Activated naive CD8-positive, alpha-beta T cell treated with anti-CD3 and anti-CD28 coated beads for 36 hours (primary cell): ENCODE measurements at places on chromosomes 11 and 22. TPM values are rescaled to one million over a fixed set of nuclear protein-coding genes. Genes with fewer than 3 reads are reported as not detected.
A peak's percentile ranks its signal among the peaks of the same experiment; 100 is the strongest.

- H3K36me3 ChIP-seq = no peaks in the 10 kb centered on the region
- DNase-seq = no peak
- peaks cover 3% of the 10 kb centered on the region for H3K4me1 ChIP-seq
- no peaks in the 10 kb centered on the region for H3K27me3 ChIP-seq
These were observed 54.0 kb downstream of the SLC1A2 start for GRCh38 chr11:35365395-35365794.

- no peak for DNase-seq
- no peaks in the 10 kb centered on the region for H3K4me1 ChIP-seq
- no peak overlapping the region for H3K4me3 ChIP-seq
- no peak overlapping the region for H3K27ac ChIP-seq
- no peaks in the 10 kb centered on the region for H3K36me3 ChIP-seq
These were observed 843.2 kb downstream of the KCNA4 start for GRCh38 chr11:29173660-29174062.

GRCh38 chr11:11843211-11843621 is 1.4 kb downstream of the USP47 start:
- no peaks in the 10 kb centered on the region for H3K27me3 ChIP-seq
- DNase-seq = no peak
- H3K4me1 ChIP-seq = peaks cover 35% of the 10 kb centered on the region
- H3K4me3 ChIP-seq = no peak overlapping the region
- no peak overlapping the region for H3K27ac ChIP-seq
- H3K36me3 ChIP-seq = no peaks in the 10 kb centered on the region

DNA sequence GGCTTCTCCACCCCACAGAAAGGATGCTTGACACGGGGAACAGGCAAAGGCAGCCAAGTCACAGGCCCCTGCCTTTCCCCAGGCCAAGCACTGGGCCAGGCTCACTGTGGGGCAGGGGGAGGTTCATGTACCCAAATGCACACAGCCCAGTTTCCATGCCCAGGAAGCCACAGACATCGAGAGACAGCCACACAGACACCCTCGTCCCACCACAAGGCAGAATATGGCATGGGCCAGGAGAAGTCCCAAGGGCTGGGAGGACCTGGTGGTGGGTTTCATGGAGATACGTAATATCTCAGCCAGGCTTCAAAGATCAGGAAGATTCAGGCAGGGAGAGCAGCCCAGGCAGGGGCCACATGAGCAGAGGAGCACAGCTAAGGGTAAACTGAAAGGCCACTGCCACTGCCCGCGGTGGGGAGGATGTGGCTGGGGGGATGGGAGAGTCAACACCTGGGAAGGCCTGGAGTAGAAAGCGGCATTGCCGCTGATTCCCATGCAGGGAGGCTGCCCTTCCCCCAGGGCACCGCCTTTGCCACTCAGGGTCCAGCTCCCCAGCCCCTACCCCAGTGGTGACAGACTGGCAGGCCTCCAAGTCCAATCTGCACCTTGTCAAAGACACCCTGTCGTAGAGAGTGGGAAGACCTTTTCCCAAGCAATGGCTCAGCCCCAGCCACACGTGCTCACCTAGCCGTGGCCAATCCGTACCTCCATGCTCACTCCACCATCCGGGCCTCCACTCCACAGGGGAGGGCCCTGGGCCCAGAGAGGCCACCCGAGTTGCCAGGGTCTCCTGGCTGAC is 2.4 kb upstream of the MFNG start:
- H3K27ac ChIP-seq = peak overlapping the region; percentile 59
- no peaks in the 10 kb centered on the region for H3K27me3 ChIP-seq
- peaks cover 41% of the 10 kb centered on the region for H3K4me1 ChIP-seq
- H3K4me3 ChIP-seq = no peak overlapping the region
- DNase-seq = no peak
- peaks cover 15% of the 10 kb centered on the region for H3K36me3 ChIP-seq

The FAT3 gene
- not detected for total RNA-seq

DNA sequence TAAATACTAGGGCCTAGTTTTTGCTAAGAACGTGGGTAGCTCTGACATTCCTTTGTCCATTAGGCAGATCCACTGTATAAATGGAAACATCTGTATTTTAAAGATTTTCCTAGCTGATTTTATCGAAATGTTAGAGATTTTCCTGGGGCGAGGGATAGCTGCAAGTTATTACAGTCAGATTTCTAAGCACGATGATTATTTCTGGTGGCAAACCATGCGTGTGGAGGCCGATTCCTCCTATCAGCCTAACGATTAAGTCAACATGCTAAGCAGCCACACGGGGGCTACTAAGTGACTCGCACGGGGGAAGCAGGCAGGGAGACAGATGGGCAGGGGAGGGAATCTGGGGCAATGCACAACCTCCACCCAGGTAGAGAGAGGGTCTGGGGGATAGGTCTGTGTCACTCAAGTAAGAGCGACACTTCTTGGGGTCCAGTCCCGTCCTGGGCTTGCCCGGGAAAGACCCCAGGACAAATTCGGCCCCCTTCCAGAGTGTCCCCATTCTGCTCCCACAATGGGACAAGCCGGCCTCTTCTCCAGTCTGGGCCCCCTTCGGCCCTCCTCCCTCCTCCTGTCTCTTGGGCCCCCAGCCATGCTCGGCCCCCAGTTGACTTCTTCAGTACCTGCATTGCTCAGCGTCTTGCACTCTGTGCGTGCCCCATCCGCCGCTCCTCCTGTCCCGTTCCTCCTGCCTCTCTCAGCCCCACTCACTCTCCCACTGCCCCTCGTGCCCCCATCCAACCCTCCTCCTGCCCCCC is 571 bp downstream of the C11orf24 start:
- H3K4me3 ChIP-seq = peak overlapping the region; percentile 97
- peak overlapping the region; percentile 93 for H3K27ac ChIP-seq
- H3K36me3 ChIP-seq = peaks cover 8% of the 10 kb centered on the region
- peaks cover 34% of the 10 kb centered on the region for H3K4me1 ChIP-seq
- H3K27me3 ChIP-seq = no peaks in the 10 kb centered on the region

GRCh38 chr11:64086258-64087123 is 50.8 kb downstream of the FLRT1 start:
- H3K4me1 ChIP-seq = peaks cover 1% of the 10 kb centered on the region
- H3K27ac ChIP-seq = no peak overlapping the region
- no peak overlapping the region for H3K4me3 ChIP-seq
- H3K36me3 ChIP-seq = no peaks in the 10 kb centered on the region
- DNase-seq = no peak

The OR52K1 gene
- not detected for total RNA-seq

The USP35 gene
- 3.5 TPM for total RNA-seq

GRCh38 chr11:69442807-69443137 is 38.7 kb upstream of the LINC01488 start:
- DNase-seq = no peak
- peaks cover 21% of the 10 kb centered on the region for H3K27me3 ChIP-seq
- no peaks in the 10 kb centered on the region for H3K36me3 ChIP-seq
- H3K27ac ChIP-seq = no peak overlapping the region

The STT3A gene
- 107 TPM for total RNA-seq

GRCh38 chr22:20026204-20026908 is 5.4 kb downstream of the TANGO2 start:
- H3K36me3 ChIP-seq = no peaks in the 10 kb centered on the region
- no peaks in the 10 kb centered on the region for H3K27me3 ChIP-seq
- DNase-seq = no peak
- no peak overlapping the region for H3K27ac ChIP-seq
- H3K4me3 ChIP-seq = no peak overlapping the region

The CCDC81 gene
- total RNA-seq = 0.42 TPM

DNA sequence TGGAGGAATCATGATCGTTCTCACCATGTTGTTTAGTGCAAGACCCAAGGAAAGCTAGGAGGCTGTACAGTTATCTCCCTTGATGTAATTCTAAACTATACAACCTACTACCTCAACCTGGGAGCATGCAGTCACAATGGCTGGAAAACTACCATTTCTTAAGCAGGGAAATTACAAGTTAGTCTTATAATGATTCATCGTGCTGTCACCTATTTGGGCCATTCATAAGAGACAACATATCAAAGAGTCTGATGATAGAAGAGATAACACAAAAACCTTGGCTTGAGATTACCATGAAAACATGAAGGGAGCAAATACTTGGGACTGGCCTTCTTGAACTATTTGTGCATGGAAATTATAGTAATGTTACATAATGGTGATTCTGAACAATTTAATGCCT is 30.5 kb upstream of the BLID start:
- peaks cover 14% of the 10 kb centered on the region for H3K27me3 ChIP-seq
- H3K4me3 ChIP-seq = no peak overlapping the region
- DNase-seq = no peak
- H3K4me1 ChIP-seq = no peaks in the 10 kb centered on the region

GRCh38 chr11:65489035-65489705 is 9.7 kb upstream of the MALAT1 start:
- no peak overlapping the region for H3K27ac ChIP-seq
- DNase-seq = no peak
- no peaks in the 10 kb centered on the region for H3K27me3 ChIP-seq
- no peak overlapping the region for H3K4me3 ChIP-seq

The INPPL1 gene
- 71.2 TPM for total RNA-seq

GRCh38 chr22:35158336-35158735 is 92.4 kb downstream of the ISX start:
- H3K4me1 ChIP-seq = no peaks in the 10 kb centered on the region
- no peak for DNase-seq
- H3K27ac ChIP-seq = no peak overlapping the region
- peaks cover 41% of the 10 kb centered on the region for H3K27me3 ChIP-seq
- H3K36me3 ChIP-seq = no peaks in the 10 kb centered on the region

GRCh38 chr11:18696638-18697225 is 1.8 kb upstream of the TMEM86A start:
- H3K27me3 ChIP-seq = peaks cover 4% of the 10 kb centered on the region
- peaks cover 17% of the 10 kb centered on the region for H3K4me1 ChIP-seq
- H3K27ac ChIP-seq = no peak overlapping the region
- no peaks in the 10 kb centered on the region for H3K36me3 ChIP-seq
- no peak for DNase-seq
- H3K4me3 ChIP-seq = no peak overlapping the region

The HBE1 gene
- total RNA-seq = not detected

- H3K36me3 ChIP-seq = peaks cover 14% of the 10 kb centered on the region
- no peak for DNase-seq
- H3K4me1 ChIP-seq = peaks cover 25% of the 10 kb centered on the region
These were observed 3.1 kb downstream of the VEGFB start for GRCh38 chr11:64237484-64237951.

DNA sequence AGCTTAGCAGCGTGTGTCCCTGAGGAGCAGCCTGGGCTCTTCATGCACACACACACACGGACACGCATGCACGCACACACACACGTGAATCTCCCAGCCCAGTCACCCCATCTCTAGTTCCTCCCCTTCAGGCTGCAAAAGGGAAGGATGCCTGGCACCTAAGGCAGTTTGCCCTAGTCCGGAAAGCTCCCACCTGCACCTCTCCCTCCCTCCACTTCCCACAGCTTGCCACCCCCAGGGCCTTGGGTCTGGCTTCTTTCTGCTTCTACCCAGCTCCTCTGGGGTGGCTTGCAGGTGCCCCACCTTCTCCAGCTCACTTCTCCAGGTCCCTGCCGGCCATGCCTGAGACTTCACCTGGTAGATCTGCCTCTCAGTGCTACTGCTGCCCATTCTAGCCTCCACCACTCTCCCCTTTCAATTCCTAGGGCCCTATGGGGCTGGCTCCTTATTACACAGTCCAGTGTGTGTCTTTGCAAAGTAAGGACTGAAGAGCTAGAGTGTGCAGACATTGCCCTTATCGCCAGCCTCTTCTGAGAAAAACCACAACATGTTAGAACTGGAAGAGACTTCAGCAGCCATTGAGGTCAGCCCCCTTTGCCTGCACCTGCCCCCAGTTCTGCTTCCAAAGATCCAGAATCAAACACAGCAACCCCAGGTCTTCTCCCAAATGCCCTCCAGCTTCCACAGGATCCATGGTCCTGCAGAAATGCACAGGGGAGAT is 33.5 kb upstream of the CHST1 start:
- peaks cover 12% of the 10 kb centered on the region for H3K27me3 ChIP-seq
- no peaks in the 10 kb centered on the region for H3K36me3 ChIP-seq
- peaks cover 2% of the 10 kb centered on the region for H3K4me1 ChIP-seq
- DNase-seq = no peak

- peak overlapping the region; percentile 50 for H3K4me3 ChIP-seq
- H3K4me1 ChIP-seq = peaks cover 4% of the 10 kb centered on the region
- H3K36me3 ChIP-seq = no peaks in the 10 kb centered on the region
- H3K27ac ChIP-seq = peak overlapping the region; percentile 51
- no peaks in the 10 kb centered on the region for H3K27me3 ChIP-seq
These were observed 8.7 kb downstream of the PTH start for GRCh38 chr11:13486926-13487660.

- DNase-seq = no peak
- H3K36me3 ChIP-seq = peaks cover 6% of the 10 kb centered on the region
- H3K4me1 ChIP-seq = peaks cover 3% of the 10 kb centered on the region
- H3K27ac ChIP-seq = no peak overlapping the region
- no peak overlapping the region for H3K4me3 ChIP-seq
These were observed 32.8 kb upstream of the CTSD start for GRCh38 chr11:1796413-1797011.

DNA sequence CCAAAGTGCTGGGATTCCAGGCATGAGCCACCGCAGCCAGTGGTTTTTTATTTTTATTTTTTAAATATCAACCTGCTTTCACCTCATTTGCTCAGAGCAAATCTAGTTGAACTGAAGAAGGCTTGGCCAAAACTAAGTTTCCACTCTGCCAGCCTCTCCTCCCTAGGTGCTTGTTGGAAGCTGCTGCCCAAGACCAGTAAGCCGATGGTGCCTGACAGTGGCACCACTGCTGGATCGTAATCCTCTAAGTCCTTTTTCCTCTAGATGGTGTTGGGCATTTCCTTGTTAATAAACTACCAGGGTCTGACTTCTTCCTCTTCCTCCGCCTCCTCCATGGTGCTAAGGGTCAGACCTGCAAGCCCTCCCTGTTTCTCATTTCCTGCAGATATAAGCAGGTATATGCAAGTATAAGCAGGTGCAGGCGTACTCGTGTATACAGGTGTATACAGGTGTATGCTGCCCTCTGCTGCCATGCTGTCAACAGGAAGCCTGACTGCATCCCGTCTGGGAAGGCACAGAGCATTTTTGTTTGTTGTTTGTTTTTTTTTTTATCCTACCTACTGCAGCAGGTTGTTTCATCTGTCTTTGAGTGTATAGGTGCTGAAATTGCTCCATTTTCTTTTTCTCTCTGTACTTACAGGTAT is 1.6 kb downstream of the NADSYN1 start:
- peaks cover 8% of the 10 kb centered on the region for H3K36me3 ChIP-seq
- DNase-seq = no peak
- no peaks in the 10 kb centered on the region for H3K27me3 ChIP-seq

DNA sequence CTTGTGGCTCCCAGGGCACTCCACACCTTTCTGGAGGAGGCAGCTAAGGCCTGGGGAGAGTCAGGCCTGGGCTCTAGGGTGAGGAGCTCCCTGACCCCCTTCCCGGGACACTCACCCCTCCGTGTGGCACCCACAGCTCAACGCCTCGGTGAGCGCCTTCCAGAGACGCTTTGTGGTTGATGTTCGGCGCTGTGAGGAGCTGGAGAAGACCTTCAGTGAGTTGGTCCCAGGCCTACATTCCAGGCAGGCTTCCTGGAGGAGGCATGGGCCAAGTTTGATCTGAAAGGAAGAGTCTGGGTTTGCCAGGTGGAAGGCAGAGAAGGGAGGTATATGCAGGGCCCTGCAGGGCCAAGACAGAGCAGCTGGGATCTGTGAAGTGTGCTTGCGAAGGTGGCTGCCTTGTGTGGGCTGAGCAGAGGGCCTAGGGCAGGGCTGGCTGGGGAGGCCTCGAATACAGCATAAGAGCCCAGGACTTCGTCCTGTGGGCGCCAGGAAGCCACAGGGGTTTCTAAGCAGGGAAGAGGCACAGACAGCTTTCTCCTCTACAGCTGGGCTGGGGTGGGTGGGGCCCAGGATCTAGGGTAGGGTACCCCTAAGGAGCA is 2.9 kb downstream of the TCIRG1 start:
- DNase-seq = no peak
- H3K27me3 ChIP-seq = no peaks in the 10 kb centered on the region
- H3K4me1 ChIP-seq = peaks cover 18% of the 10 kb centered on the region
- peak overlapping the region; percentile 71 for H3K27ac ChIP-seq
- peaks cover 8% of the 10 kb centered on the region for H3K36me3 ChIP-seq
- H3K4me3 ChIP-seq = peak overlapping the region; percentile 9
